Fibroblast of skin of abdomen (primary cell): ENCODE measurements at places on chromosomes 2 and 18.

GRCh38 chr2:28232295-28232694 is 160.4 kb upstream of the FOSL2 start:
- DNase-seq: no peak

GRCh38 chr18:40179729-40180461 is 1775.1 kb upstream of the PIK3C3 start:
- DNase-seq: no peak

DNA sequence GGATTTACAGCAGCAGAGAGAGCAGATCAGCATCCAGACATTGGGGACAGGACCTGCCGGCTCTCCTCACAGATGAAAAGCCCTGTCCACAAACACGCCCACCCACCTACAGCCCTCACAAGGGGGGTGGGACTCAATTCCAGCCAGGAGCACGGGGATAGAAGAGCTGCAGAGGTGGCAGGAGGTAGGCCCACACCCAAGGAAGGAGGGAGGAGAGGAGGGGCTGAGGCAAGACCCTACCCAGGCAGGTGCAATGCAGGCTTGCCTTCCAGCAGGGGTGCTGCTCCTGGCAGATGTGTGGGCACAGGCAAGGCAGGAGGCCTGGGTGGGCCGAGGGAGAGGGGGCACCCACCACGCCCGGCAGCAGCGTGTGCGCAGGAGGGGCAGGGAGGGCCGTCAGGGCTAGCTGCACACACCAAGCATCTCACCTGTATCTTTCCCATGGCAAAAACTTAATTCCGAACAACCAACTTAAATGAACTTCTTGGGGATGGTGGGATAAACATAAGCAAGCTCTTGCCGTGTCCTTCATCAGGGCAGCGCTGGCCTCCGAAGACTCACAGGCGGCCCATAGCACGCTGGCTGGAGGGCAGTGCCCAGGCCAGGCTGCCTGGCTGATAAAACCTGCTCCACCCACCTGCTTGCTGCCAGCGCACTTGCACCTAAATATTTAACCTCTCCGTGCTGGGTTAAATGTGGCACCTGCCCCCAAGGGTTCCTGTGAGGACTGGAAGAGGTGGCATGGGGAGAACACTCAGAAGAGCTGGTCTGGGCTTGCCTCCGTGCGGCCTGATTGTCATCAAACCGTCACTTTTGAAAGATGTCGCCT is 219.5 kb downstream of the HDAC4 start:
- no peak for DNase-seq

DNA sequence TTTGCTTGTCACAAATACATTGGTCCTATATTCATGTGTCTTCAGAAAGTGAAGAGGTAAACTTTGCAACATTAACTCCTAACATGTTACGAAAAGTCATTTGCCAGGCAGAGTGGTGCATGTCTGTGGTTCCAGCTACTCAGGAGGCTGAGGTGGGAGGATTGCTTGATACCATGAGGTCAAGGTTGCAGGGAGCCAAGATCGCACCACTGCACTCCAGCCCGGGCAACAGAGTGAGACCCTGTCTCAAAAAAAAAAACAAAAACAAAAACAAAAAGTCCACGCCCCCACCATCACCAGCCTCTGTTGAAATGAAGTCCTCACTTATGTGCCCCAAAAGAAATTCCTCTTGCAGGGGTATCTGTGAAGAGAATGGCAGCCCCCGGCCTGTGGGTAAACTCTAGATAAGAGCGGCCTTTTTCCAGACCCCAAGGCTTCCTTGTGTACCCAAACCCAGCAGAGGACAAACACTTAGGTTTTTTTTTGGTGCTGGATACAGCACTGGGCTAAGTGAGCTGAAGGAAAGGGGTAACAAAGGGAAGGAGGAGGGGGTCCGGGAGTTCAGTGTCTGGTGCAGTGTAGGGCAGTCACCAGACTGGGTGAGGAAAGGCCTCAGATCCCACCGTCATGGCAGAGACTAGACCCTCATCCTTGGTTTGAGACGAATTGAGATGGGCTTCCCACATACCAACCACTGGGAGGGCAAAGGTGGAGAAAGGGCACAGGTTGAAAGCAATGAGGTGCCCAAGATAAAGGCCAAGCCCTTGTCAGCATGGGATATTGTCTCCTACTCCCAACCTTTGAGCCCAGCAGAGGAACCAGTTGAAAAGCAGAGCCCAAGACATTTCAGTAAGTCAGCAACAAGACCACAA is 19.2 kb downstream of the HSPD1 start:
- DNase-seq: no peak

DNA sequence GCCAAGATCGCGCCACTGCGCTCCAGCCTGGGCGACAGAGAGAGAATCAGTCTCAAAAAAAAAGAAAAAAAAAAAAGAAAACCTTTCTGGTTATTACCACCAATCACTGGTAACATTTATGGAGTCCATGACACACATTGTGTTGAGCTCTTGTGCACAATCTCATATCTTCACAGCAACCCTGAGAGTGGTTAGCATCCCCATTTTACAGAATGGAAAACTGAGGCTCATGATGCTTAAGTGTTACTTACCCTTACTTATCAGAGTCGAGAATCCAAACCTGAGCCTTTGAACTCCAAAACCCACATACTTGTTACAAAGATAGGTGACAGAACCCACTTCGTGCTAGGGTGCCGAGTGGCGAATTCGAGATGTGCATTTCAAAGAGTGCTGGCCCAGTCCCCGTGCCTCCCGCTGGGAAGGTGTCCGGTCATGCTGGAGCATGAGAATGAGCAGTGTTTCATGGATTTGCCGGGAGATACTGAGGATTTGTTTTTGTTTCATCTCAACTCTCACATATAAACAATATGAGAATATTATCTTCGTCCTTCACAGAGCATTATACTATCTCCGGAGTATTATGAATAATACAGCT is 50.9 kb downstream of the CYP27C1 start:
- DNase-seq: no peak

GRCh38 chr2:241933179-241933911 is 63.8 kb downstream of the RTP5 start:
- peak; percentile 18 for DNase-seq

- DNase-seq: no peak
Measured at GRCh38 chr2:56209701-56210100, 25.9 kb downstream of the CCDC85A start.

DNA sequence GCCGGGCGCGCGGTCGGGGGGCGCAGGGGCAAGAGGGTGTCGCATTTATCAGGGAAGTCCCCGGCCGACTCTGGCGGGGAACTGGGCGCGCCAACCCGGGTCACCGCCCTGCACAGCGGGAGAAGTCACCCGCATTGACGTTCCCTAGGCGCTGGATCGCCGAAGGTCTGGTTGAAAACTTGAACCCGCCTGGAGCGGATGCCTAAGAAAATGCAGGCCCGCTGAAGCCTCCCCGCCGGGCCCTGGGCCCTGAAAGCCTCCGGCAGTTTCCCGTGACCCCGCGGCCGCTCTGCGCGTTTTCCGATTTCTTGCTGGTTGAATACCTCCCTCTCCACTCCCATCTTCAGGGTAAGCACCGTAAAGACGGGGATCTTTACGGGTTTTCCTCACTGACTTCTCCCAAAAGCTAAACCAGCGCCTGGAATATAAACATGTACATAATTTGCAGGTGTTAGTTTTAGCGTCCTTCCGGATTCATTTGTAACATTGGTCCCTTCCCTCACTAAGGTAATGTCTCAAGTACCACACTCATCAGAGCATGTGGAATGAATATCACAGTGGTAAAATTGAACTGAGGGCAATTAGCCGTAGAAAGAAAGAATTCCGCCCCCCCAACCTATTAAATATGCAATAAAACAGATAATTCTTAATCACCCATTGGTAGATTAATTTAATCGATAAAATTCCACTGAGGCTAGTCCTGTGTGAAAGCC is 675 bp upstream of the SPIRE1 start:
- peak; percentile 30 for DNase-seq

GRCh38 chr18:12858991-12859390 is 25.0 kb downstream of the PTPN2 start:
- no peak for DNase-seq

DNA sequence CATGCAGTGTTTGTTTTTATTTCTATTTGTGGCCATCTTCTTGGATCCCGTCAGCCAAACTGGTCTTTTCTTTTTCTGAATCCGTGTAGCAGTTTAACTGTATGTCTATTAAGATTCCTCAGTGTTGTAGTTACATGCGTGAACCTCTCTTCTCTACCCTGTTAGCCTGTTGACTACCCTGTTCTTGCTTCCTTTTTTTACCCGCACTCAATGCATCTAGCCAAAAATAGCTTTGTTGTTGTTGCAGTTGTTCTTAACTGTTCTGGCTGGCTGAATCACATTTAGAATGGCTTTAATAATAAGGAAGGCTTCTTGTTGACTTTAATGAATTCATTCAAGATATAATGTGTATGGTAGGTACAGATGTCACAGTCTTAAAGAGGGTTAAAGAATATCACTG is 137.1 kb downstream of the LCLAT1 start:
- no peak for DNase-seq

DNA sequence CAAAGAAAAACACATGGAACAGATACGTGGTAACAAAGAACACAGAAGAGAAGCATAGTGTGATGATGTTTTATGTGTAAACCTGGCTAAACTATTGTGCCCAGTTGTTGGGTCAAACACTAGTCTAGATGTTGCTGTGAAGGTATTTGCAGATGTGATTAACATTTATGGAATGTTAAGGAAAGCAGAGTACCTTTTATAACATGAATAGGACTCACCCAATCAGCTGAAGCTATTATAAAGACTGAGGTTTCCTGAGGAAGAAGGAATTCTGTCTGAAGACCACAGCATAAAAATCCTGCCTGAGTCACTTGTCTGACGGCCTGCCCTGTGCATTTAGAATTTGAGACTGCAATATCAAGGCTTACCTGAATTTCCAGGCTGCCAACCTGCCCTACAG is 253.1 kb downstream of the DYM start:
- peak; percentile 65 for DNase-seq

GRCh38 chr2:197711578-197711977 is 6.4 kb downstream of the MARS2 start:
- no peak for DNase-seq

GRCh38 chr2:200698217-200698616 is 112.4 kb downstream of the AOX1 start:
- DNase-seq: no peak

DNA sequence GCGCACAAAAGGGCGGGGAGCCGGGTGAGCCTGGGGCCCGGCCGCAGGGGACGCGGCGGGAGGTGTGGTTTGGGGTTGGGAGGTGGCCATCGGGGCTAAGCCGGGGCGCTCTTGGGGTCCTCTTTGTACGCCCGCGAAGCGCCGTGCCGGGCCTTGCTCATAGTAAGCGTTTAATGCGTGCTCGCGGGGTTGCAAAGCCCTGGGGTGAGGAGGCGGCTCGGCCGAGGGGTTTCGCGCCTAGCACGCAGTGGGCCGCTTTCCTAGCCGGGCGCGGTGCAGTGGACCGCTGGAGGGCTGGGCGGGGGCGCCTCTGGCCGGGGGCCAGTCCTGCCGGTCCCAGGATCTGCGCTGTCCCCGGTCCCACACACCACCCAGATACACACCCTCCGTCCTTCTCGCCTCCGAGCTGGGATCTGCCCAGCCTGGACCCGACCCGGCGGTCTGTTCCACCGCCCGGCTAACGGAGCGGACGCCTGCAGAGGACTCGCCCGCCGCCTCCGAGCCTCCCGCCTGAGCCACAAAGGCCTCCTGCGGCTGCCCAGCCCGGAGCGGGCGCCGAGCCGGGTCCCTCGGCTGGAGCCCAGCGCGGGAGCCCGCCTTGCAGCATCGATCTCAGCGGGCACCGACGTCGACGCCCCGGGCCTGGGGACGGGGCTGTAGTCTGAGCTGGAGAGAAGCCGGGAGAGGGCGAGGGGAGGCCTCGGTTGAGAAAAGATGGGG is 564 bp downstream of the DPYSL5 start:
- no peak for DNase-seq

- DNase-seq: peak; percentile 21
Measured at GRCh38 chr18:42514512-42514911, 559.5 kb downstream of the PIK3C3 start.

DNA sequence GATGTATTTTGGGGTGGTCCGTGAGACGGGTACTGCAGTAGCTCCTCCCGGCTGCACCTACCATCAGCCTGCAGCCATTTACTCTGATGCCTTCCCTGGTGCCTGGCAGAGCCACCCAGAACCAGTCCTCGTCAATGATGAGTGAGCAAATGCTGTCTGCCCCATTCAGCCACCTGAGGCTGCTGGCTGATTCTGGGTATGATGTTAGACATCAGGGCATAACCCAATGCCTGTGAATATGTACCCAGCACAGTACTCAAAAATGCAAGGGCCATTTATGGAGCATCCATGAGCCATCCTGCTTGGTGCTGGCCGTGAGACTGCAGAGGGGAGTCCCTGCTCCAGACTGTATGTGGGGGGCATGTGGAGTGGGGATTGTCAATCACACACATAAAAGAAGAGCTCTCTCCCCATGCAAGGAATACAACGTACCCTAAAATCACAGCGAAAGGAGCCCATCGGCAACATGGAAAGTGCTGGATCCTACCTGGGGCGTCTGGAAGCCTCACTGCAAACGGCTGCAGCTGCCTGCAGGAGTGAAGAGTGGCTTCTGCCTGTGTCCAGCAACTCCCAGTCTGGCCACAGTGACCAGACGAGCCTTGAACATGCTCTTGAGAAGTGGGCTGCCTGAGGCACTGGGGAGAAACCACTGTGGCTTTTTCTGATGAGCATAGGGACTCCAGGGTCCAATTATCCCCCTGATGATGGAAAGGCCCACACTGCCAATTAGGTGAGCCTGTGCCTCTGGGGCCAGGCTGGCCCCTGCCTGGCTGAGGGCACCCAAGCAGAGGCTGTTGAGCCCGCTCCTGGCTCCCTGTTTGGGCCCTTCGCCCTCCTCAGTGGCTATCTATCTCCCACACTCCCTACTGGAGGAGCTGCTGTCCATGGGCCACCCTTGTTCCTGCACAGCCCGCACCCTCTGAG is 2.4 kb upstream of the OR6B2 start:
- DNase-seq: no peak

GRCh38 chr2:15643791-15644585 is 52.3 kb downstream of the DDX1 start:
- DNase-seq: no peak
